ENCODE measurements at places on chromosomes 12 and 14. TPM values are rescaled to one million over a fixed set of nuclear protein-coding genes. Genes with fewer than 3 reads are reported as not detected.
A peak's percentile ranks its signal among the peaks of the same experiment; 100 is the strongest.

- DNase-seq = no peak
Observed at GRCh38 chr14:77645520-77646230, 29.2 kb upstream of the SPTLC2 start.

DNA sequence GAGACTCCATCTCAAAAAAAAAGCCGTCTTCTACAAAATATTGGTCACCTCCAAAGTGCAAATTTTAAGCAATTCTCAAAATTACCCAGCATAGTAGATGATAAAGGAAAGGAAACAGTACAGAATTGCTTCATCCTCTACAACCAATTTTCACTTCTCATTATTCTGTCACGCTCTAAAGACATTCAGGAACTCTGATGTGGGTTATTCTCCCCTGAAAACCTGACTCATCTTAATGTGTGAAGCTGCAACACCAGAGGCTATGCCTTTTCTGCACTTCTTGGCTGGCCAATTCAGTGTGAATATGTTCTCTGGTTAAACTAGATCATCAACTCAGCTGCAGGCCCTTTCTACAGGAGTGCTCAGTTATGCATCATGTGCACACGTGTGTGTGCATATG lies 11.0 kb downstream of the PTGER2 start:
- no peak for DNase-seq

- DNase-seq = peak; percentile 59
Observed at GRCh38 chr14:34051966-34052657, 101.2 kb upstream of the EGLN3 start.

The SLC6A13 gene
- total RNA-seq = not detected

The NID2 gene
- 31.0 TPM for total RNA-seq

Measured in transverse colon (tissue), 4 donors.